T-helper 2 cell treated with Interferon-gamma antibody and Interleukin-4, amounts not matched to agents 100 ng/mL and 5 ng/mL, for 36 hours (primary cell): ENCODE measurements at places on chromosomes 2 and 18. TPM values are rescaled to one million over a fixed set of nuclear protein-coding genes. Genes with fewer than 3 reads are reported as not detected.

Gene GREB1L
- total RNA-seq = not detected in 2 replicates

Gene CDH20
- total RNA-seq = not detected in 2 replicates

Gene LIPG
- 0.64 TPM in 1 of 2 replicates, not detected in the other for total RNA-seq

Gene APLF
- 2.6 and 2.9 TPM in 2 replicates for total RNA-seq

Gene CCDC195
- total RNA-seq = not detected in 2 replicates

Gene PSMA8
- total RNA-seq = 1.6 and 1.7 TPM in 2 replicates

Gene RAB27B
- total RNA-seq = 3.4 TPM in 2 replicates

Gene ACMSD
- total RNA-seq = not detected in 2 replicates

Gene UGT1A4
- total RNA-seq = not detected in 2 replicates

Gene SNX17
- total RNA-seq = 116 and 118 TPM in 2 replicates

Gene FNDC4
- total RNA-seq = not detected in 2 replicates

Gene GPR75
- 3.5 and 3.6 TPM in 2 replicates for total RNA-seq

Gene CHST9
- not detected in 2 replicates for total RNA-seq

Gene RNU2-63P
- total RNA-seq = 22.6 and 24.3 TPM in 2 replicates

Gene CNGA3
- total RNA-seq = not detected in 2 replicates

Gene TRIM54
- 0.16 TPM in 1 of 2 replicates, not detected in the other for total RNA-seq

Gene HOXD3
- not detected in 2 replicates for total RNA-seq

Gene FOXD4L1
- 0.34 and 0.50 TPM in 2 replicates for total RNA-seq

Gene DPP10
- not detected in 2 replicates for total RNA-seq

Gene IL36RN
- not detected in 2 replicates for total RNA-seq

Gene DYNC2LI1
- total RNA-seq = 5.9 and 7.4 TPM in 2 replicates

Gene MTHFD2
- total RNA-seq = 159 and 173 TPM in 2 replicates

Gene TMEM182
- 2.3 and 3.2 TPM in 2 replicates for total RNA-seq

Gene SULT1C2
- not detected in 2 replicates for total RNA-seq

Gene PPP1R1C
- total RNA-seq = 0.48 TPM in 1 of 2 replicates, not detected in the other

Gene CRYBA2
- not detected in 2 replicates for total RNA-seq

Gene GTF2A1L
- not detected in 2 replicates for total RNA-seq

Gene CGREF1
- total RNA-seq = 2.9 and 3.1 TPM in 2 replicates

Gene MOGAT1
- total RNA-seq = not detected in 2 replicates

Gene TTN
- total RNA-seq = 12.4 and 13.9 TPM in 2 replicates
